ENCODE measurements at places on chromosomes 6 and 20. TPM values are rescaled to one million over a fixed set of nuclear protein-coding genes. Genes with fewer than 3 reads are reported as not detected.

- DNase-seq = no peak
These were observed 132.7 kb downstream of the AGPAT4 start for GRCh38 chr6:161141173-161141572.

DNA sequence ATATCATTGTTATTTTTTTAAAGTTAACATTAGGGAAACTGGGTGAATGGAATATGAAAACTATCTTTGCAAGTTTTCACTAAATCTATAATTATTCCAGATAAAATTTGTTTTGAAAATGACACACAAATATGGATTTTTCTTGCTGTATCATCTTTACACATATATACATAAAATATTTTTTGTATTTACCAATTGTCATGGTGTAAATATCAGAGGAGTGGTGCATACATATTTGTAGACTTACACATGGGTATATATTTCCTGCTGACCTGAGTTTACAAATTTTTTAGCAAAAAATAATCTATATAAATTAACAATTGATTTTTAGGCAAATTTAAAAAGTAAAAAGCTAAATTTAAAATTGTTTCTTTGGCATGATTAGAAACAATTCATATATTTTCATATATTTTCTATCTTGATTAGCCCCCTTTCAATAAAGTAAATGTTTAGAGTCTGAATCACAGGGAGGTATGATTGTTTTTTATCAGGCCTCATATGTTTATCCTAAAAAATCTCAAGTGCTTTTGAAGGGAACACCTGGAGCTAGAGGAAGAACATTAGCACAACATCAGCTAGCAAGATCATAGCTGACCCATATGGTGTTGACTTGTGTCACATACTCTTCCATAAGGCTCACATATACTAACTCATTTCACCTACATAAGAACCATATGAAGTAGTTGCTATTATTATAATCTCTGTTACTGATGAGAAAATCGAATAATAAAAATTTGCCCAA is 671.8 kb upstream of the GJE1 start:
- no peak for DNase-seq

Gene CCR6
- not detected for total RNA-seq

- DNase-seq = no peak
These were observed 228.9 kb downstream of the ALDH8A1 start for GRCh38 chr6:134721060-134721405.
